ENCODE measurements at places on chromosomes 11 and 22.
A peak's percentile ranks its signal among the peaks of the same experiment; 100 is the strongest.

- no peak for DNase-seq
These were observed 18.2 kb downstream of the RTN4R start for GRCh38 chr22:20249797-20250354.

- DNase-seq = no peak
These were observed 15.0 kb downstream of the ATG16L2 start for GRCh38 chr11:72829178-72829577.

GRCh38 chr11:78339483-78339882 is 78.1 kb downstream of the GAB2 start:
- no peak for DNase-seq

DNA sequence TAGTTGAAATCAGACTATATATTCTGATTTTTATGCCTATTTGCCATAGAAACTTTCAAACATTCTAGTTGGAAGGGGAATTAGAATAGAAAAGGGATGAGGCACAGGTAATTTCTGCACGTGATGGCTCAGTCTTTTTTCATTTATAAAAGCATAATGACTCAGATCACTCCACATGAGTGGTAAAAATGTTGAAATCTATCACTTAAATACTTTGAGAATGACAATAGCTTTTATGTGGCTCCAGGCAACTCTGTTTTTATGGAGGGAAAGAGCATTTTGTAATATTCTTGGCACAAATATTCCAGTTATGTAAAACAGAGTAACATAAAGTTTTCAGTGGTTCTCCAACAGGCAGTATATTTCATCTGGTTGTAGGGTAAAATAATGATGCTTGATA is 5.9 kb upstream of the MMP3 start:
- DNase-seq = no peak

GRCh38 chr11:22807855-22808570 is 21.6 kb downstream of the SVIP start:
- DNase-seq = no peak

GRCh38 chr22:49705216-49705971 is 122.3 kb downstream of the BRD1 start:
- no peak for DNase-seq

DNA sequence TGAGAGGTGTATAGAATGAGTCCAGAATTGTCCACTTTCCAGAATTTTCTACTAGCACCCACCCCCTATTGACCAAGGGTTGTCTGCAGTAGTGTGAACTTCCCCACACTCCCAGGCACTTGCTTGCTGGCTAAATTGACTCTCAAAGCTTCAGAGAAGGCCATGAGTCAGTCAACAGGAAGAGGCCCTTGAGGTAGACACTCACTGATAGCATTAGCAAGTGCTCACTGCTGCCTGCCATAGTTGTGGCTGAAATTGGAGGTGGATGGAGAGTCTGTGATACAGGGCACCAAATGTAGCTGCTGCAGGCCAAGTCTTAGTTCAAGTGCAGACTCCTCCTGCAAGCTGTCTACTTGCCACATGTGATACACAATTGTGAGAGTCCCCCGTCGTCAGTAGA is 156.8 kb downstream of the SPON1 start:
- DNase-seq = no peak

DNA sequence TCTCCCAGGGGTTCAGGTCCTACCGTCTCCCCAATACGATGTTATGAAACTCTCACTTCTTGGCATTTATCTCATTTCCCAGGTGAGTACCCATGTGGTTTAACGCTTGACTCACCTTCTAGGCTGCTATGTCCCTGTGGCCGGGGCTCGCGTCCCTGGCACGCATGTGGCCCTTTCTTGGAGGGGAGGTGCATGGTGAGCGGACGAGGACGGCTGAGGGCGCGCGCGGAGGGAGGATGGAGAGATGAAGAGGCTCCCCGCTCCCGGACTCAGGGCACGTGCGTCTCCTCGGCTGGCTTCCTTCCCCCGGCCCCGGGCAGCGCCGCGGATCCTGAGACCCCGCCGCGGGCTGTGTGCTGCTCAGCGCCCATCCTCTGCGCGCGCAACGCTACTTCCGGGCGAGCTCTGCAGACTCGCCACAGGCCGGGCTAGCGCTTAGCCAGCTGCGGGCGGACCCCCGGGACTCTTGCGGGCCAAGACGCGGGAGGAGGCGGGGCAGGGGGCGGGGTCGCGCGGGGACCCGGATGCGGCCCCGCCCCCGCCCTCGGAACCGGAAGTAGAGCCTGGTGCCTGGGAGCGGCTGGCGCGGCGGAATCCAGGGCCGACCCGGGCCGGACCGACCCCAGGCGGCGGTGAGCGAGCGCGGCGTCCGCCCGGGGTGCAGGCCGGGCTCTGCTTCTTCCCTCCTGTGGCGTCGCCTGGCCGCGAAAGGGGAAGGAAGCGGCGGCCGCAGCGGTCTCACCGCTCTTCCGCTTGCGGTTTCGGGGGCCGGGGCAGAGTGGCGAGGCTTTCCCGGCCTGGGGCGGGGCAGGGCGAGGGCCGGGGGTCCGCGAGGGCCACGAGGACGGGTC is at the start of gene CTTN:
TSS of gene CTTN (plus strand) at position 547 of the 851 bp plus-strand sequence. CDS start 8,769 bp downstream, outside the sequence.
- peak; percentile 54 for DNase-seq

GRCh38 chr11:83194281-83195142 is 1.0 kb downstream of the ANKRD42 start:
- peak; percentile 75 for DNase-seq

- DNase-seq = no peak
These were observed 613.8 kb upstream of the TENM4 start for GRCh38 chr11:80054582-80055165.

GRCh38 chr22:39223091-39223710 is 21.6 kb downstream of the PDGFB start:
- DNase-seq = no peak

DNA sequence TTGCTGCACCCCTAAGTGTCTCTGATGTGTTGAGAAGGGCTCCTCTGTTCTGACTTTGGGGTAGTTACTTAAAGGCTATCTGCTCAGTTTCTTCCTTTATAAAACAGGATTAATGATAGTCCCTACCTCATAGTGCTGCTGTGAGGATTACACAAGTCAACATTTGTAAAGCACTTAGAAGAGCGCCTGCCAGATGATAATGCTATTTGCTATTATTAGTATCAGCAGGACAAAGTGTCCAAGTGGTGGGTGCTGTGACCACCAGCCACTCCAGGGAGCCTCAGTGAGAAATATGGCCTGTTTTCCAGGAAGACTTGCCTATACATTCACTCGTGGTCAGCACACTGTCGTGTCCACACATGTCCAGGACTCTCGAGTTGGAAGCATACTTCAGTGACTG is 16.2 kb downstream of the POU2F3 start:
- DNase-seq = no peak

GRCh38 chr11:131163613-131164012 is 206.8 kb upstream of the NTM start:
- DNase-seq = no peak

GRCh38 chr11:762421-763072 is 14.7 kb downstream of the GATD1 start:
- DNase-seq = peak; percentile 66

DNA sequence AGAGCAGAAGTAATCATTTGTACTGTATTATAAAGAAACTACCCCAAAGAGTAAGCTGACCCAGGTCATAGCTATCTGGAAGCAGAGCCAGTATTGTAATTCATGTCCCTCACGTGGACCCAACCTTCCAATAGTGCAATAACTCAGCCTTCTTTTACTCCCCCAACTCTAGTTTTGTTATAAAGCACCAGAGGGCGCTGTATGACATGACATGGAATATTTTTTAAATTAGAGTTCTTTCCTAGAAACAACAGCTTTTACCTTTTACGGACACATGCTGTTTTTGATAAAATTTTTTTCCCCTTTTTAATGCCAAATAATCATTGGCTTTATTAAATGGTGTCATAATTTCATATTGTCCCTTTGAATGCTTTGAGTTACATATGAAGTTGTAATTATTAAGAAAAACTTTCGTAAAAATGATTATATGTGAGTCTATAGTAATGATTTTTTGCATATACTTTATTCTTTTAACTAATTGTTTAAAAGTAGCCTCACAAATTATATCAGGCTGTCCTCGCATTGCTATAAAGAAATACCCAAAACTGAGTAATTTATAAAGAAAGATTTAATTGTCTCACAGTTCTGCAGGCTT is 76.9 kb downstream of the DKK3 start:
- DNase-seq = peak; percentile 25

- DNase-seq = peak; percentile 91
These were observed 2.5 kb downstream of the TCN2 start for GRCh38 chr22:30609260-30610185.

DNA sequence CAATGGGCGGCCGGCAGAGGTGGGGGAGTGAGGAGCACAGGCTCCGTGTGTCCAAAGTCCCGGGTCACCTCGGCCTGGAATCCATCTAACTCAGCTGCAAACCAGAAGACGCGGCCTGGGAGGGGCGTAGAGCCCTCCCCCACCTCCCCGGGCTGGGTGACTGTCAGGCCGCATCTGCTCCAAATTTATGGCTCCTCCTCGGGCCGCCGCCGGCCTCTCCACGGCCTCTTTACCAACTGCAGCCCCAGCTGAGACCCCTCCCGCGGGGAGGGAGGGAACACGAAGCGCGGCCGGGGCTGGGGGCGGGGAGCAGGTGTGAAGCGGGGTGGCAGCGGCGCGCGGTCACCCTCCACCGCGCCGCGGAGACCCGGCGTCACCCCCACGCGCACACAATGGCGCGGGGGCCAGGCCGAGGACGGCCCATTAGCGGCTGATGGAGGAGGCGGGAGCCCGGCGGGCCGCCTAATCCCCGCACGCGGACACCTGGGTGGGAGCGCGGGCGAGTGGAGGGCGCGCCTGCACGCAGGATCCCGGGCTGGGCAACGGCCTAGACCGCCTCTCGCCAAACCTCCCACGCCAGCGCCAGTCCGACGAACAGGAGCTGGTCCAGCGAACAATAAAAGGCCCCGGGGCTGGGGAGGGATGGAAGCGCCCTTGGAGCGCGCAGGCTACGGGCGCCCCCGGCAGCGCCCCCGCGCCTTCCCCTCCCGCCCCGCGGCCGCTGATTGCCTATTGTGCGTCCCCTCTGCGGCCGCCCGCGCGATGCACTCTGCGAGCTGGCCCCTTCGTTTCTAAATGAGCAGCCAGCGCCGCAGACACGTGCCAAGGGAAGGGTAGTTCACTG is 25.9 kb upstream of the ROBO3 start:
- DNase-seq = no peak

GRCh38 chr22:22318723-22319465 is 74.3 kb downstream of the VPREB1 start:
- no peak for DNase-seq
